ENCODE measurements at places on chromosomes 1 and 21.

DNA sequence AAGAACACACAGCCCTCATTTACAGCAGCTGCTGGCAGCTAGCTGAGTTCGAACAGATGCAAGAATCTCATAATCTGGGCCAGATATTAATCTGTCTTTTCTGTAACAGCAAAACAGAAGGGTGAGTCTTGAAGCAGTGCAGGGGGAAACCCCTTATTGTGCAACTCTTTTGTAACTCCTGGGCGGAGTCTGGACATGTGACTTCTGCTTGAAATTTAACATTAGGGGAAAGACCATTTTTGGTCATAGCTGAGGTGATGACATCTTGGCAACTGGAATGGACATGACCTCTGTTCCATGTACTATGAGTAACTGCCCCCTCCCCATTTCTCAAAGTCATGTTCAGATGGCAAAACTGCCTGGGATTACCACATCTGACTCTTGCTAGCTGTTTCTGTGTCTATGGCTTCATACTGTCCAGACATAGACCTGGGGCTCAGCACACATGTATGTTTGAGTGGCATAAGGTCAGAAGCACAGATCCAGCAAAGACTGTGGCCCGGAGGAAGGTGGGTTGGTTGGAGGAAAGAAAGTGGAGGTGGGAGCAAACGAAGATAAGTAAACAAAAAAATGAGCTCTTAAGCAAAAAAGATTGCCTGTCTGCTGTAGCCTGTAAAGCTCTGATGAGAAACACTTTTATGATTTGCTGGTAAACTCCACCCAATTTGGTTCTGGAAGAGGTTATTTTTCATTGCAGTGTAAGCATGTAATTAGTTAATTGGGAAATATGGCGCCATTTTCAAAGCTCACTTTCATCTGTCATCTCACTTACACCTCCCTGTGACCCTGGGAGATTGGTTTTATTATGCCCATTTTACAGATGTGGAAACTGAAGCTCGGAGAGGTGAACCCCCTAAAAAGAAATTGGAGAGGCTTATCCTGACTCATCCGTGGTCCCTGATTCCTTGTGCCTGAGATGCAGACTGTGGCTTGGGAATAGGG lies 26.1 kb downstream of the ETS2 start:
- no peak for DNase-seq

GRCh38 chr1:225428881-225429455 lies 1.1 kb upstream of the LBR start:
- DNase-seq, result no peak

GRCh38 chr1:183291216-183291762 lies 105.2 kb downstream of the LAMC2 start:
- no peak for DNase-seq

DNA sequence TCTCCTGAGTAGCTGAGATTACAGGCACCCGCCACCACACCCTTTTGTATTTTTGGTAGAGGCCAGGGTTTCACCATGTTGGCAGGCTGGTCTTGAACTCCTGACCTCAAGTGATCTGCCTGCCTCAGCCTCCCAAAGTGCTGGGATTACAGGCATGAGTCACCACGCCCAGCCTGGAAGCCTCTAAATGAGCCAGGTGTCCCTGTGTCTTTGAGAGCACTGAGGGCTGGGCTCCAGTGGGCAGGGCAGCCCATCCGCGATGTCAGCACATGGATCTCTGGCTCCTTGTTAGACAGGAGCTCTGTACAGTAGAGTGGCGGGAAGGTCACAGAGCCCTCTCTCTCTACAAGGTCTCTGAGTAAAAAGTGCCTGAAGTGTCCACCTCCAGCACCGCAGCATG lies 124.3 kb downstream of the PGBD5 start:
- DNase-seq, result no peak

DNA sequence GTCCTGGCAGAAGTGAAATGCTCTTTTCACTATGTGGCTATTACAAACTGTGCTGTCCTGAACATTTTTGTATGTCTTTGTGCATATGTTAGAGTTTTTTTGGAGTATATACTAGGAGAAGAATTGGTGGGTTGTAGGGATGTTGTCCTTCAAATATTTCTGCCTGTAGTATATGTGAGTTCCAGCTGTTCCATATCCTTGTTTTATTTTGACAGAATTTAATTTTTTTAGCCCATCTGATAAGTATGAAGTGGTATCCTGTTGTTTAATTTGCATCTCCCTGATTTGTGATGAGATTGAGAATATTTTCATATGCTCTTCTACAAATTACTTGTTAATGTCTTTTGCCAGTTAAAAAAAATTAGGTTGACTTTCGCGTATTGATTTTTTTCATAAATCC lies 34.3 kb downstream of the NEK7 start:
- DNase-seq, result no peak

DNA sequence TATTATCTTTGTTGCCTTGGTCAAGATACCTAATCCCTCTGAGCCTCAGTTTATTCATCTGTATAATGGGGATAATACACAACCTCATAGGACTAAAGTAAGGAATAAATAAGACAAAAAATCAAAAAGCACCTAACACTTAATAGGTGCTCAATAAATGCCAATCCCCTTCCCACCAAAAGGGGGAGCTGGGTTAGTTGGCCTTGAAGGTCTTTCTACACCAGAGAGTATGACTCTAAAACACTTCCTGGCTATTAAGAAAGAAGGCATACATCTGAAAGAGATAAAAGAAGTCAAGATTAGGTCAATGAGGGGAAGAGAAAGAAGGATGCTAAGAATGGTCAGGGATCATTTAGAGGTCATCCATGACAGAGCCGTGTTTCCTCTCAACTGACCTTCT lies 11.1 kb downstream of the VSIG8 start:
- no peak for DNase-seq

DNA sequence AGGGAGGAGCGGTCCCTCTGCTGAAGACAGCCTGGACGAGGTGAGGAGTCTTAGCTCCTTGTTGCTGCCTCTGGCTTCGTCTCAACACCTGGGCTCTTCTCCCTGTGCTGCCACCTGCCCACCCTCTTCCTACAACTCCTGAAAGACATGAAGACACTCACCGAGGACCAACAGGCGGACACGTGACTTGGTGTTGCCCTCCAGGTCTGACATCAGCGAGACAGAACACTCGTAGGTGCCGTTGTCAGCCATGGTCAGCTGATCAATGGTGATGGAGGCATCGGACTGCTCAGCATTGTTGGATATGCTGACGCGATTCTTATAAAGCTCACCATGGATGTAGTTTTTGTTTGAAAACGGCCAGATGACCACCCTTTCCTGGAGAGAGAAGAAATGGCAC lies 21.4 kb downstream of the GPA33 start:
- DNase-seq, result no peak

DNA sequence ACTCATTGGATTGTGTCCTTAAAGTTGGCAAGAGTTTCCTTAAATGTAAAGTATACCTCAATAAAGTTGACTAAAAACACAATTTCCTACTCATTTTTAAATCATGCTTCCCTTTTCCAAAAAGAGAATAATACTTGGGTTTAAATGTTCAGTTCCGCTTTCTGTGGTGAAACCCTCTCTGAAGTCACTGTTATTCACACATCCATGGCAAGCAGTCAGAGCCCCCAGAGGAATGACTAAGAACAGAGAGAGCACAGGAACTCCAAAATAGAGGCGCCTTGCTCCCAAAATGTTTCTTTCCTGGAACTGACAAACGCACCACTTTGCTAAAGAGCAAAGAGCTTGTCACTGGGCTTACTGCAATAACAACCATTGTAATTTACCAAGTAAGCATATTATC lies 142.5 kb downstream of the TIAM1 start:
- DNase-seq, result peak; percentile 54

DNA sequence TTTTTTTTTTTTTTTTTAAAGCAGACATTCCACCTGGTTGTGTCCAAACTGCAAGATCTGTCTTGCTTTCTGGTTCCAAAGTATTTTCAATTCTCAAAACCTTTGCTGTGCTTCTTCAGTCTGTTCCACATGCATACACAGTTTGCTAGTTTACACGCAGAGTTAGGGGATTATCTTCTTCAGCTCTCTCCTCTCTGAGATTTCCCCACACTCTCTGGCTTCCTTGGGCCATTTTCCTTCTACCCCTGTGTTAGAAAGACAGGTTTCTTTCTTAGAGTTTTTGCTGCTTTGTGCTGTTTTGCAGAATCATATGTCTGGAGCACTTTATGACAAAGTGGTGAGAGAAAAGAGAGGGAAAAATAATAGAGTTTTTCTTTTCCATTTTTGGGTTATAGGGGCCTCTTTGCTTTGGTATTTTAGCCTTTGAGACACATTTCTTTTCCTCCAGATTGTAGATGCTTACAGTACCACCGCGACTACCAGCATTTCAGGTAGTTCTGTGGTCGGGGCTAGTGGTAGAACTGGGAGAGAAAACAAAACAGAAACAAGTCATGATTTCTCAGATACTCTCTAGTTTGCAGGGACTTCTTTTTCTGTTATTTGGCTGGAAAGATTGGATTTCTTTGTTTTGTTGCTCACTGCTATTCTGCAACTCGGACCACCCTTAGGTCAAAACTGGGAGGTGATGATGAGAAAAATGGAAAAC lies 66.3 kb downstream of the RABGAP1L start:
- no peak for DNase-seq

DNA sequence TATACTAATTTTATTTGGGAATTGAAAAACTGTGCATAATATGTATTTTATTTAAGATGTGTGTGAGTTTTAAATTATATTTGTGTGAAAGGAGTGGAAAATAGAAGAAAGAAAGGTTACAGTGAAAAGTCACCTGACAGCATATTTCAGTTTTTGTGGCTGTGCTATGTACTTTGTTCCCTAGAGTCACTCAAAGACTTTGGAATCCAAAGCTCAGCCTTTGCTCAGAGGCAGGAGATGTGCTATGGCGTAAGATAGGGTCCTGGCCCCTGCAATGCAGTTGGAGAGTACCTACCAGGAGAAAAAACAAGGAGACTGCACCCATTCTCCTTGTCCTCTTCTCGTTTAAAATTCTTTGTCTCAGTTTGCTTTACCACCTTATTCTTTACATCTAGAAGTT lies 2.9 kb downstream of the CCDC30 start:
- no peak for DNase-seq

- no peak for DNase-seq
Measured at GRCh38 chr1:37549341-37549740, 4.8 kb downstream of the SNIP1 start.

DNA sequence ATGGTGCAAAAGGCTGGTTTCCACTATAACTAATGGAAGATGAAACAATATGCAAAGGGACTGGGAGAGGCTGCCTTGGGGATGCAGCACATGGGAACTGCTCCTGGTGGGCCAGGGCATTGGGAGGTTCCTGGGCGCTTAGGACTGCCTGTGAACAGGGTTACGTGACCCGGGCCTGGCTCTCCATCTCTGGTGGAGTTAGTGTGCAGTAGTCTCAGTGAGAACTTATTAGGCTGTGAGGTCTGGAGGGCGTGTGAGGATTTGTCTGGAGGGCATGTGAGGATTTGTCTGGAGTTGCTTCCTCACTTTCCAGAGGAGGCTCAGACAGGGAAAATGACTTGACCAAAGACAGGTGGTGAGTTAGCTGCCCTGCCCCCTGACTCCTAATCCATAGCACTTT lies 1.5 kb upstream of the ETV3L start:
- DNase-seq, result no peak

- no peak for DNase-seq
Measured at GRCh38 chr1:55061000-55061705, 21.8 kb downstream of the PCSK9 start.

- DNase-seq, result no peak
Measured at GRCh38 chr1:192906334-192906733, 97.5 kb downstream of the RGS2 start.

- DNase-seq, result no peak
Measured at GRCh38 chr1:88731475-88732269, 47.6 kb downstream of the PKN2 start.

- no peak for DNase-seq
Measured at GRCh38 chr1:174818014-174818616, 181.6 kb upstream of the CACYBP start.

GRCh38 chr1:11334261-11334804 lies 61.3 kb downstream of the UBIAD1 start:
- DNase-seq, result no peak

- no peak for DNase-seq
Measured at GRCh38 chr1:184708084-184708676, 46.5 kb downstream of the EDEM3 start.

DNA sequence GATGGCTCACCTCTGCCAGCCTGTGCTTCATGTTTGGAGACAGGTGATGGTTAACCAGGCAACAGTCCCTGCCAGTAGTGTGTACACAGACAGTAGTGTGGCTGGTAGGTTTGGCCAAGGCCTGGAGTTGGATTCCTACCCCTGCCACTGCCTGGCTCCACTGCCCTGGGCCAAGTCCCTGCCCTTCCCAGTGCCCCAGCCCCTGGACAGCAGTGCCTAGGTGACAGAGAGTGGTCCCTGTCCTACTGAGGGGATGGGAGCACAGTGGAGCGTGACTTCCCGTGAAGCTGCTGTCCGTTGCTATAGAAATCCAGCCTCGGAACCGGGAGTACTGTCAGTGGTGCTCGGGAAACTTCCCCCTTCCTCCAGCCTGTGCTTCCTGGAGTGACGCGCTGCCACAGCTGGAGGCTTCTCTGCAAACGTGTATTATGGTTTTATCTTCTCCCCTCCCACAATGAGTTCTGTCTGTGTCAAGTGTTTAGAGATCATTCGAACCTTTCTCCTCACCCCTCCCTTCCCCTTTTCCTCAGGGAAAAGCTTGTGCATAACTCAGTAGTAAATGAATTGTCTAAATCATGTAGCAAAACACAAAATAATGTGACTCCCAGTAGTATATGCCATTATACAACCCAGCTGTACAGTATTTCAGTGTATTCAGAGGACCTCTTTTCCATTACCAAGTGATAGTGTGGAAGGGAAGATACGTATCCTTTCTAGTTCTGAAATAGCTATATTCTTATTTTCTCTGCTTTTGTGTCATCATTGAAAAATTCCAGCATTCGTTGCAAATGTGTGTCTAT lies 73.4 kb downstream of the GALNT2 start:
- no peak for DNase-seq

GRCh38 chr1:107545056-107545577 lies 404.3 kb downstream of the NTNG1 start:
- no peak for DNase-seq

GRCh38 chr1:23759277-23759676 lies 16.0 kb downstream of the ELOA start:
- DNase-seq, result no peak

DNA sequence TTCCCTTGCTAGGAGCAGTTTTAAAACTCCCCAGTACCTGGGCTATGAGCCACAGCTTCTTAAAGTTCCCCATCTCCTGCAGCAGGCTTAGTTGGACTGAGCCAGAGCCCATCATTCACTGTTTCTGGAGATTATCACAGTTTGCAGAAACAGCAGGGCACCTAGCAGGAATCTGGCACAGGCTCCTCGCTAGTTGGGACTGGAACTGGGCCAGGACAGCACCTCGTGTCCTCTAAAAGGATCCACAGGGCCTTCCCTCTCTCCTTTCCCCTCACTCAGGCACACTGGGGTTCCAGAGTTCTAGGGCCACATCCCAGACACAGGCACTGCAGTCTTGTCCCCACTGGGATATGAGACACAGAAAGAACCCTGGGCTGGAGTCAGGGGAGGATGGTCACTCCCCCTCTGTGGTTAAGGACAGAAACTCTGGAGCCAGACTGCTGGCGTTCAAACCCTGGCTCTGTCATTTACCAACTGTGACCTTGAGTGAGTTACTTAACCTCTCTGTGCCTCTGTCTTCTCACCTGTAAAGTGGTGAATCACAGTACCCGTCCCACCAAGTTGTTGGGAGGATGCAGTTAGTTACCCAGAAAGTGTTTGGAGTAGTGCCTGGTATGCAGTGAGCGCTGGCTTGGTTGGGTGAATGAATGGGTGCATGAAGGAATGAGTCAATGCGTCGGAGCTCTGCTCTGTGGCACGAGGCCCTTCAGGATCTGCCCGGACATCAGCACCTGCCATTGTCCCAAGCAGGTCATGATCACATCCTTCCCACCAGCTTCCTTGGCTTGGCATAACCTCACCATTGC lies 18.8 kb upstream of the ECE1 start:
- DNase-seq, result no peak

- no peak for DNase-seq
Measured at GRCh38 chr1:210457568-210457967, 128.9 kb downstream of the HHAT start.

Data from NCI-H460 (cell line).